D341Med (cell line): ENCODE measurements at places on chromosomes 5 and 9.

- no peak for DNase-seq
These were observed 302.7 kb upstream of the RGMB start for GRCh38 chr5:98470747-98471146.

- DNase-seq: no peak
These were observed 70.2 kb upstream of the LMX1B start for GRCh38 chr9:126543490-126543889.

GRCh38 chr9:38061326-38061977 lies 7.6 kb downstream of the SHB start:
- no peak for DNase-seq

GRCh38 chr9:35688558-35689541 lies 875 bp downstream of the TPM2 start:
- DNase-seq: no peak

DNA sequence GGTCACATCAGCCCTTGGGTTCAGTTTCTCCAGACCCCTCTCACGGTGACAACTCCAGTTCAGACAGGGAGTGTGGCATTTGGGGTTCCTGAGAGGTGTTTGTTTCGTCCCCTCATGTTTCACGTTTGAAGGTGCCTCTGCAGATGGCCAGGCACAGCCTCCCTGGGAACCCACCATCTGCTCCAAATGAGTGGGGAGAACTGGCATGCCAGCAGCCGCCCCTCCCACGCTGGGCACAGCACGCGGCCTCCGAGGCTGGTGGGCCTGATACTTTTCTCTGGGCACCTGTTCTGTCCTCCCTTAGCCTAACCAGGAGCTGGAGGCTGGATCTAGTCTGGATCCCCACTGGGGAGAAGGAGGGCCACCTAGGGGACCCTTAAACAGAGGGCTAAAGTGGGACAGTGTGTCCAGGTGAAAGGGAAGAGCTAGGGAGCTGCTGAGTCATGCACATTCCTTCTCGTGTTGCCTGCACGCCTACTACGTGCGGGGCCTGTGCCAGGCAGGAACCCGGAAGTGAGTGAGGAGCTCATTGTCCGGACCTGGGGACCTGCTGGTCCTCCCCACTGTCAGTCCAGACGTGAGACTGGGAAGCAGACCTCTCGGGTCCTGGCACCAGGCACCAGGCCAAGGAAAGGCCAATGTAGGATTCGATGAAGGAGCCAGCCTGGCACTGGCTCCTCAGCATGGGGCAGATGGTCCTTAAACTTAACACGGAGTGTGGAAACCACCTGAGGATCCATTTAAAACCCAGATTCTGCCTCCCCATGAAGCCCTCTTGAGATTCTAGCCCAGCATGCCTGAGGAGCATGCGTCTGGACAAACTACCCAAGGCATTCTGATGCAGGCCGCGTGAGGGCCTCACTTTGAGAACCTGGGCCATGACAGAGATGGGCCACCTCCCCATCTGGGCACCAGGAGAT lies 11.7 kb downstream of the DNM1 start:
- peak; percentile 29 for DNase-seq

- DNase-seq: no peak
These were observed 51.0 kb downstream of the JADE2 start for GRCh38 chr5:134576386-134577021.

DNA sequence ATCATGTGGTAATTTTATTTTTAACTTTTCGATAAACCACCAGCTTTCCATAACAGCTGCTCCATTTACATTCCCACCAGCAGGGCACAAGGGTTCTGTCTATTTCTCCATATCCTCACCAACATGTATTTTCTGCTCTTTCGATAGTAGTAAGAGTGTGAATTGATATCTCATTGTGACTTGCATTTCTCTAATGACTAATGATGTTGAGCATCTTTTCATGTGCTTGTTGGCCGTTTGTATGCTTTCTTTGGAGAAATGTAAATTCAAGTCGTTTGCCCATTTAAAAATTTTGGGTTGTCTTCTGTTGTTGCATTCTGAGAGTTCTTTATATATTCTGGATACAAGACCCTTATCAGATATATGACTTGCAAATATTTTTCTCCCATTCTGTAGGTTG lies 45.9 kb downstream of the PSD2 start:
- no peak for DNase-seq

- no peak for DNase-seq
These were observed 113.5 kb downstream of the ROR2 start for GRCh38 chr9:91836515-91836914.

DNA sequence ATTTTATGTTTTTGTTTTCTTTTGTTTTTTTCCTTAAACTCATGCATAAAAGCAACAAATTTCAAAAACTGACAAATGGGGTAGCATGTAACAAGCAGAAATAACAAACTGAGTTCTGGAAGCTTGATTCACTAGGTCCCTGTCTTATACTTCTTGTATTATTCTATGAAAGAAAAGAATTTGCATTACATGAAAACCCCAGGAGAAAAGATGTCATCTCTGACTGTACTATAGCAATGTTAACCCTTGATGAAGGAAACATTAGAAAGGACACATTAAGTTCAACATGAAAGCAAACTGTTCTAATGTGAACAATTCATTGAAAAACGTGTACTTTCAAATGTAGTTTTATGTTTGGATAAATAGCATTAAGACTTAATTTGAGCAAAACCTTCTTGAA lies 9.2 kb downstream of the RAB14 start:
- no peak for DNase-seq

DNA sequence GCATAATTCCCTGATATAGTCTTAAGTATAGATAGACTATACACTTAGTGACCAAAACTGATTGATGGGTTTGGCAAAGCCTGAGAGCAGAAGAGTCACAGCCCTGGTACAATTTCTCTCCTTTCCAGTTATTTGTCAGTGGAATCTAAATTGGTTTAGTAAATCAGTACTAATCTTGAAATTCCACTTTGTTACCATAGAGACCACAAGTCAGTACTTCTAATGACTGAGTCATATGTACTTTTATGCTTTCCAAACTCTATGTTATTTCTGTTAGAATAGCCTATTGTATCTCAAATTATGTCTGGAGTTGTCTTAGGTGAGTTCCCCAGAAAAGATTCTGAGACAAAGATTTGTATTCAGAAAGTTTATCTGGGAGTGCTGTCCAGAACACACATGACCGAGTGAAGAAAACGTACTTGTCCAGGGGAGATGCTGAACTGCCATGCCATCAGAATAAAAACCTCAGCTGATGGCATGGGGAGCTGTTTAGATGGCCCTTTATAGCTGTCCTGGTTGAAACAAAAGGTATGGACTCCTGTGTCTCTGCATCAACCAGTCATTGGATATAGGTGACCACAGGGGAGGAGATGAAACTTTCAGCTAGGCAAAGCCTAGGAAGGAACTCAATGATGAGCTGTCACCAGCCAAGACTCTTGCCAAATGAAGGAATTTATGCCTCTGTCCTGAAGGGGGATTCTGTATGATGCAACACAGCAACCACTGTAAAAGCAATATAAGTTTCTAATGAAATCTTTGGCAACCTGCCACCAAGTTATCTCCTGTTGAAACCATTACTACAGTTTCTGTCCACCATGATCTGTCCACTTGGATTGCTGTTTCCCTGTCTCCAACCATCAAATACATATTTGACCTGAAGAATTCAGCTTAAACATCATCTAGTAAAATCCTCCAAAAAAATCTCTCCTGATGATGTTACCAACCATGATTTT lies 18.0 kb upstream of the SMC2 start:
- no peak for DNase-seq
